ENCODE measurements at places on chromosomes 4 and X.

DNA sequence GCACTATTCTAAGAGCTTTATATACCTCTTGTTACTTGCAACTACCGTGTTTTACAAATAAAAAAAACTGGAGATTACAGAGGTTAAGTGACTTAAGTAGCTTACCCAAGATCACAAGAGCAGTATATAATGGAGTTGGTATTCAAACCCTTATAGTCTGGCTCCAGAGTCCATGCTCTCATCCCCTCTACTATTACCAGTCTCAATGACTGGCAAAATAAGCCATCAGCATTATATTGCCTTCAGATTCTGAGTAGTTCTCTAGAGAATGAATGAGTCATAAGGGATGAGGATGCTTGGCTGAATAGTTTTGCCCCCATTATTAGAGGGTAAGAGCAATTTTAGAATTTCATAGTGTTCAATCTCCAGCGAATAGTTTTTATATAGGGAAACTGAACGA is 170.1 kb upstream of the ATOH1 start:
- H3K27me3 ChIP-seq = no peaks in the 10 kb centered on the region
- no peak for DNase-seq
- no peak overlapping the region for H3K27ac ChIP-seq
- H3K4me3 ChIP-seq = no peak overlapping the region
- H3K36me3 ChIP-seq = no peaks in the 10 kb centered on the region

- no peak for DNase-seq
Observed at GRCh38 chr4:138892483-138893407, 122.8 kb upstream of the NOCT start.

DNA sequence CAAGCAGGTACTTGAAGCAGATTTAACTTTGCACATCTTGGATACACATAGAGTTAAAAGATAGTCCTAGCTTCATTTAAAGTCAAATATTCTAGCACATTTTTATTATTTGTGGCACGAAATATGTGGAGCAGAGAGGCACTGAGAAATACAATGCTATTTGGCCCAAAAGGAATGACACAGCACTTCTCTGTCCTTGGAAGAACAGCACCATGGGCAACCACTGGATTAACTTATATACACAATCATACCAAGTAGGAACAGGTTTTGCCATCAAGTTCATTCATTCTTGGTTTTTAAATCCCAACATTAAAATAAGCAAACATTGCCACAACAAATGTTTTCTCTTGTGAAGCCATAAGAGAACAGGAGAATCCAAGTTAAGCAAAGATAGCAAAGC is 924 bp upstream of the ENAM start:
- H3K4me3 ChIP-seq = no peak overlapping the region
- no peak for DNase-seq
- no peak overlapping the region for H3K27ac ChIP-seq
- H3K27me3 ChIP-seq = no peaks in the 10 kb centered on the region
- H3K36me3 ChIP-seq = no peaks in the 10 kb centered on the region
- no peaks in the 10 kb centered on the region for H3K4me1 ChIP-seq

DNA sequence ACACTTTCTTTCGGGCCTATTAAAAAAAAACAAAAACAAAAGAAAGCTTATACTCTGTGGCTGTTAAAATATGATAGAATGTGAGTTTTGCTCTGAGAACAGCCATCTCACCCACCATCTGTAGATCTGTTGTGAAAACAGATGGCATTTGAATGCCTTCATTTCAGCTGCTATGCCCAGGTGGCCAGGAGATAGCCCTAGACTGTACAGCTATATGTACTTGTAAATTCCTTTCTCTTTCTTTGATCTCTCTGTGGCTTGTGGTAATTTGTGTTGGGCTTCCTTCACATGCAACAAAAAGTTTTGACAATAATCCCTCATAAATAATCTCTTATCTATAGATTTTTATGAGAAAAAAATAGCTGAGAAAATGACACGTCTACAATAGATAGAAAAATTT is 38.1 kb downstream of the PNPLA4 start:
- H3K4me1 ChIP-seq = no peaks in the 10 kb centered on the region
- H3K27ac ChIP-seq = no peak overlapping the region
- no peak for DNase-seq
- H3K27me3 ChIP-seq = no peaks in the 10 kb centered on the region

DNA sequence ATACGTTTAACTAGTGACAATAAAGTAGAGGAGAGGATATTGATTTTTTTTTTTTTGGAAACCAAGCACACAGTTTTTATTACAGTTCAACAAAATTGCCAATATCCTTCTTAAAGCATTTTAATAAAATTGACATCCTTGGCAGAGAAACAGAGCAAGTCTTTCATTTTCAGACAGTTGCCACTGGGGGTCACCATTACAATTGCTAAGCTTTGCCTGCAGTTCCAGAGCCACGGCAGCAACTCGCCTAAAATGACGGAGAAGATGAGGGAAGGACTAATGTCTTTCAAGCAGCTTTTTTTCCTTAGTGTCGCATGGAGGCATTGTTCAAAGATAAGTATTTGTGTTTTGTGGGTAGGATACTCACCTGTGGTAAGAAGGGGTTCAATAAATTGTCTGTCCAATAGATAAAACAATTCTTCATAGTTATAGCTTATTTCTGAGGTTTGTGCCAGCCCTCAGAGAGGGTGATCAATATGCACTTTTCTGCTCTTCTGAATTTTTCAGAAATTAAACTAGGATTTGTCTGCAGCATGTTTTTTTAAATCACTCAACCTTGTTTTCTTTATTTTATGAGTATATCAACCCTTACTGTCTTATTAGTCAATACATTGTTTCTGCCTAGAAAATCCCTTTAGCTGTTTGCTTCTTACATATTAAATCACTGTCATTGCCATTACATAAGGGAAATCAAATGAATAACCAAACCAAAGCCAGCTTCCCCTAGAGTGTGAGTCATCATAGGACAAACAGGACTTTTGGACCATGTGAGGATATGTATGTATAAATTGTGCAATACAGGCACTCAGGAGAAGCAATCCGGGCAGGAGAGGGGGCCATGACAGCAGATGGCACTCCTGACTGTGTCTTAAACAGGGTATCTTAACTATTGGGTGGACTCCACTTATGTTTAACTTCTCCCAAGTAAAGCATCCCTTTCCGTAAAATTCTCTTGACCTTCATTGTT is 508.1 kb upstream of the ARX start:
- H3K4me1 ChIP-seq = no peaks in the 10 kb centered on the region
- no peaks in the 10 kb centered on the region for H3K36me3 ChIP-seq
- no peak for DNase-seq
- H3K27ac ChIP-seq = no peak overlapping the region
- no peak overlapping the region for H3K4me3 ChIP-seq
- no peaks in the 10 kb centered on the region for H3K27me3 ChIP-seq

DNA sequence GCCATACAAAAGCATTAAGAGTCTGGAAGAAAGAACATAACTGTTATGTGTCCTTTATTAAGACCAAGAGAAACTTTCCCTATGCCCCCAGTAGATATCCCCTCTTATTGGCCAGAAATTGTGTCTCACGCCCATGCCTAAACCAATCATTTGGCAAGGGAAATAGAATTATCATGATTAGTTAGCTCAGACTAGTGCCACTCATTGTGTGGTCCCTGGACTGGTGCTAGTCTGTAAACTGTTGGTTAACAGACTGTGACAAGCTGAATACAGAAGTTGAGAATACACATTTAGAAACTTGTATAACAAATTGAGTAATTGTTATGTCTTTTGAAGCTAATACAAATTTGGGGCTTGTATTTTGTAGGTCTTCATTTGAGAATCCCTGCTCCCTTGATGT is 8.1 kb upstream of the HUWE1 start:
- no peaks in the 10 kb centered on the region for H3K4me1 ChIP-seq
- H3K36me3 ChIP-seq = no peaks in the 10 kb centered on the region
- no peak overlapping the region for H3K4me3 ChIP-seq
- H3K27ac ChIP-seq = no peak overlapping the region

- no peak overlapping the region for H3K27ac ChIP-seq
- no peaks in the 10 kb centered on the region for H3K36me3 ChIP-seq
- H3K4me1 ChIP-seq = no peaks in the 10 kb centered on the region
- no peaks in the 10 kb centered on the region for H3K27me3 ChIP-seq
- H3K4me3 ChIP-seq = no peak overlapping the region
Observed at GRCh38 chrX:70084592-70085240, 22.5 kb downstream of the OTUD6A start.

- H3K4me1 ChIP-seq = peaks cover 7% of the 10 kb centered on the region
- no peaks in the 10 kb centered on the region for H3K36me3 ChIP-seq
- no peak for DNase-seq
Observed at GRCh38 chr4:150890246-150890645, 124.8 kb downstream of the LRBA start.

DNA sequence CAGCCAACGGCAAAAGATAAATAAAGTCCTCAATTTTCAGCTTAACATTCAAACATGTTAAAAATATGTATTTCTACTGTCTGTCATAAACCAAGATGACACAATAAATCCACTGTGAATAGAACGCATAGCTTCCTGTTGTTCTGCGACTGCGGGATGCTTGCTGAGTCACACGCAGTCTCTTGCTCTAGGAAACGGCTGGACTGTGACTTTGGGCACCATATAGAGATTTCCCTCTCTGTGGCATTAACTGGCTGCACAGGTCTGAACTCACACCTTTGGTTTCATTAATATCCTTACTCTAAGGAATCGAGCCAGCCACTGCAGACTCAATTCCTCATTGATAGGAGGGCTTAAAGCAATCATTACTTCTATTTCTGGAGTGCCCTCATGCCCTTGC is 8.4 kb downstream of the BEND4 start:
- H3K27me3 ChIP-seq = peaks cover 15% of the 10 kb centered on the region
- no peak for DNase-seq
- H3K4me1 ChIP-seq = no peaks in the 10 kb centered on the region
- H3K36me3 ChIP-seq = no peaks in the 10 kb centered on the region
- no peak overlapping the region for H3K4me3 ChIP-seq
- no peak overlapping the region for H3K27ac ChIP-seq

GRCh38 chr4:71275004-71275403 is 63.8 kb upstream of the SLC4A4 start:
- no peak overlapping the region for H3K27ac ChIP-seq
- H3K4me1 ChIP-seq = peaks cover 4% of the 10 kb centered on the region
- no peaks in the 10 kb centered on the region for H3K27me3 ChIP-seq
- no peak for DNase-seq

DNA sequence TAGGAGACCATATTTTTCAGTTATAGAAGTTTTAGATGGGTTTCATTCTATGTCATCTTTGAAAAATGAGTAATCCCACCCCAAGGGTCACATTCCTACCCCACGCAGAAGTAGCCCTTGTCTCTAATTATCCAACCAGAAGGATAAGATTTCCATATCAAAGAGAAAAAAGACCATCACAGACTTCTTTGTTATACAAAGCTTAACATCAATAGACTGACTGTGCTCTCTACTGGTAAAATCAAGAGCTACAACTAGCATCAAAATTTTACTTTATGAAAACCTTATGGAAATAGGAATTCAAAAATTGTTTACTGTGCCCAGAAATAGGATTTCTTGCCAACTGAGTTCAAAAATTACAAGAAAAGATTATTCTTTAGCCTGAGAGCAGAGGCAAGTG is 24.9 kb downstream of the TNMD start:
- no peak for DNase-seq
- no peaks in the 10 kb centered on the region for H3K36me3 ChIP-seq
- no peak overlapping the region for H3K4me3 ChIP-seq

DNA sequence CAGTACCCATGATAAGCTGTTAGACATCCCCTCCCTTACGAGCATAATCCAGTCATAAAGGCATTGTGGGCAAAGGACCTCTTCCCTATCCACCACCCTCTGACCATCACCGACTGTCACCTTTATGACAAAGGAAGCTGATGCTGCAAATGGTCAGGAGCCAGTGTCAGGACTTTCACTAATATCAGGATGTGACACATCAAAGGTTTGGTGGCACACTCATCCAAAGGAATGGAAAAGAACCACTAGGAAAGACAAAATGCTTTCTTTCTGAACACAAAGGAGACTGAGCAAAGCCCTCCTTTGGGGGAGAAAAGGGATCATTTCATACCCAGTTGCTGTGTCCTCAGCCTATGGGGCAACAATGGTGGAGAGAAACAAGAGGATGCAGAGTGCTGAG is 66.9 kb upstream of the PROM1 start:
- peaks cover 1% of the 10 kb centered on the region for H3K4me1 ChIP-seq
- no peak overlapping the region for H3K4me3 ChIP-seq
- no peaks in the 10 kb centered on the region for H3K27me3 ChIP-seq
- no peak overlapping the region for H3K27ac ChIP-seq
- H3K36me3 ChIP-seq = no peaks in the 10 kb centered on the region

- H3K36me3 ChIP-seq = no peaks in the 10 kb centered on the region
- no peaks in the 10 kb centered on the region for H3K4me1 ChIP-seq
- DNase-seq = peak; percentile 49
Observed at GRCh38 chrX:119784747-119785446, 6.5 kb downstream of the RPL39 start.

DNA sequence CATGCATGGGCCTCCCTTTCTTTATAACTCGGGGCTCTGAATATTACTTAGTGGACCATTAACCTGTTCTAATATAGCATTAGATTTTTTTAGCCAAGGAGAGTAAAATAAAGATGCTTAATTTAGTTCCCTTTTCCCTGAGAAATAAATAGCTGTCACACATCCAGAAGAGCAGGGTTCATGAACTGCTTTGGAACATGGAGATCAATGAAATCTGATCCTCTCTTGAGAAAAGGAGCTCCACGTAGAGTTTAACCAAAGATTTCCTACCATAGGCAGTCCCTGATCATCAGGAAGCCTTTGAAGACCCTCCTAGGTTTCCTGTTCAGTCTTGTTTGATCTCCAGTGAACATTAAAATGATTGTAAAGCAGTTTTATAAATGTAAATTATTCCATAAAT is 8.5 kb upstream of the PCDH19 start:
- no peaks in the 10 kb centered on the region for H3K36me3 ChIP-seq
- no peak overlapping the region for H3K4me3 ChIP-seq
- DNase-seq = no peak
- H3K27ac ChIP-seq = no peak overlapping the region
- no peaks in the 10 kb centered on the region for H3K4me1 ChIP-seq

DNA sequence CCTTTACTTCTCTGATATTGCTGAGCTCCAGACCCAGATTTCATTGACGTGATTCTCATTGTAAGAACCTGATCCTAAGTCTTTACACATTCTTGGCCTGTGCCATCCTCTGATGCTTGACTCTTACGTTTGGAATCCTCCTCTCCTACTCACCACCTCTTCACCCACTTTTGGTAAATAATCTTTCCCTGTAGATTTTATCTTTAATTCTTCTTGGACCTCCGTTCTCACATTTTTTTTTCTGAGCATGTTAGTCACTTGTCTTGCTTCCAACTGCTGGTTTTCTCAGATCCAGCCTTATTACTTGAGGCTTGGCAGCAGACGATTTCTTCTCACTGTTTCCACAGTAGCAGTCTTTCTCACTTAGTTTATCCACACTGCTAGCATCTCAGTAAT is 12.4 kb upstream of the SH3RF1 start:
- no peak for DNase-seq
- no peaks in the 10 kb centered on the region for H3K27me3 ChIP-seq
- no peaks in the 10 kb centered on the region for H3K4me1 ChIP-seq
- H3K4me3 ChIP-seq = no peak overlapping the region
- no peaks in the 10 kb centered on the region for H3K36me3 ChIP-seq

GRCh38 chrX:38973322-38973721 is 172.1 kb downstream of the MID1IP1 start:
- no peak for DNase-seq
- no peak overlapping the region for H3K27ac ChIP-seq
- H3K4me1 ChIP-seq = no peaks in the 10 kb centered on the region
- no peaks in the 10 kb centered on the region for H3K36me3 ChIP-seq
- H3K27me3 ChIP-seq = no peaks in the 10 kb centered on the region

Measured in transverse colon (tissue), 4 donors.